ENCODE measurements at places on chromosomes 3 and 15.

- DNase-seq, result no peak
Measured at GRCh38 chr3:177615015-177615414, 417.7 kb upstream of the TBL1XR1 start.

DNA sequence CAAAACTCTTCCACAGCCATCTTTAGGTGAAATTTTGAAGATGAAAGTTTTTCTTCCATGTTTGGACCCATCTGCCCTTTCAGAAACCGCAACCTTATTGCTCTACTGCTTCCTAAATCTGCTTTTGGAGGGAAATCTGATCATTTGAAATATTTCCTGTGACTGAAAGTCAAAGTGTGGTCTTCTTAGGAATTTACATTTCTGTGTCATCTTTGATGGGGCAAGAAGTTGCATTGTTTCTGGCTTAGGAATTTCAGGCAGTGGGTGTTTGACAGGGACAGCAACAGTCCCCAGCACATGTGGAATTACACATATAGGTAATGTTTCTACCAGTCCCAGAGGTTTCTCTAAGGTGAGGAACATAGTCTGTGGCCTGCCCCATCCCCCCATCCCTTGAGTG lies 5.3 kb upstream of the TYRO3 start:
- DNase-seq, result no peak

- no peak for DNase-seq
Measured at GRCh38 chr3:132268956-132269355, 48.3 kb upstream of the ACP3 start.

DNA sequence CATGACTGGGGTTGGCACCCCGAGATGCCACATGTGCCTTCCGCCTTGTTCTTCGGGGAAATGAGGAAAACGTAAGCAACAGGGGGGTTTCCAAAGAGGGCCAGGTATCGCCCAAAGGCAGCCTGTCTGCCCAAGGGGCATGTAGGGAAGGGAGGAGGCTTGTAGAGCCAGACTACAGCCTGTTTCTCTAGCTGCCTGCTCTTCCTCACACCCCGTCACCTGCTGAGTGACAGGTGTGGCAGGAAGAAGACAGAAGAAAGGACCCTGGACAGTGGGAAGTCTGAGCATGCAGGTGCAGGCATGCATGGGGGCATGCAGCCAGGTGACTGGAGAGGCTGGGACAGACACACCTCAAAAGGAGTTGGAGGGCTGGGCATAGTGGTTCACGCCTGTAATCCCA lies 9.8 kb downstream of the PLA2G4E start:
- no peak for DNase-seq

DNA sequence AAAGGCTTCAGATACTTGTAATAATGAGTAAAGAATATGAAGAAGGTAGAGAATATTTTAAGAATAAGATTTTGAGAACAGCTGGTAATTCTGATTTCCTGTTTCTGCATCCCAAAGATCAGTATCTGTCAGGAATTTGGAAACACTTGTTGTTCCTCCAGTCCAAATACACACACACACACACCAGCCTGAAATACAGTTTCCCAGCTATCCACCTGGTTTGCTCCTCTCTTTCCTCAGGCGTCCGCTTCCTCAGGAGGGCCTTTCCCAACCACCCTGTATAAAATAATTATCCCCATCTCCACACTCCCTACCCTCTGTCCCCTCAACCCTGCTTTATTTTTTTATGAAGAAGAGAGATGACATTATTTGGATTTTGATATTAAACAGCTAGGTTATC lies 2.0 kb upstream of the FSIP1 start:
- no peak for DNase-seq

Data from activated naive CD8-positive, alpha-beta T cell treated with anti-CD3 and anti-CD28 coated beads for 36 hours (primary cell).